LHCN-M2 (cell line): ENCODE measurements at places on chromosomes 5 and 9. TPM values are rescaled to one million over a fixed set of nuclear protein-coding genes. Genes with fewer than 3 reads are reported as not detected.

The DNM1 gene
- total RNA-seq: 0.17 TPM in 1 of 2 replicates, not detected in the other

The OR2V2 gene
- total RNA-seq: not detected in 2 replicates

GRCh38 chr9:126672634-126673284 lies 59.0 kb downstream of the LMX1B start:
- no peak for DNase-seq

The PCDHGA8 gene
- total RNA-seq: 0.26 and 0.75 TPM in 2 replicates

DNA sequence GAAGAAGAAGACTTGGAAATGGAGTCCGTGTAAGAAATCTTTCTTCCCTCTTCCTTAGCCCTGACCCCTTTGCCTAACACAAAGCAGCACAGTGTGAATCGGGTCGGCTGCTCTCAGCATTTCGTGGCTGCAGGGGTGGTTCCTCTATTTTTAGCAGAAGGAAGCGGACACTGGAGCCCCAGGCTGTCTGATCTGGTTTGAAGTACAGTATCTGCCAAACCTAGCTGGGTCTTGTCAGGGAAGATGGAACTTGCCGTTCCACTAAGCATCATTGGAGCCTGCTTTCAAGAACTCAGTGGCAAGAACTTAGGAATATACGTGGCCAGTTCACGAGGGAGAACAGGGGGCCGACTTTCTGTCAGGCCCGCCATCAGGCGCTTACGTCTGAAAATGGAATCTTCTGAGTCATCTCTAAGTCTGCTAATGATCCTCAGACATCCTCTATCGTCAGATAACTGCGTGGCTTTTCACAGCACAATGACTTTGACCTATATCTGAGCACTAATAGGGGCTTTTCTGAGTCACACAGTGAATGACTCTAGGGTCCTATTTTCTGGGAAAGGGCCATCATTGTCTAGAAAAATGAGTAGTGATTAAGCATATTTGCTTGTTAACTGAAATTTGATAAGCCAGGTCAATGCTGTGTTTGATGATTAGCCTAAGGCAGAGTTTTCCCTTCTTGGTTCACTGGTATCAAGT lies 43.3 kb upstream of the NCS1 start:
- DNase-seq: no peak

GRCh38 chr5:6355294-6355693 lies 23.1 kb downstream of the MED10 start:
- no peak for DNase-seq

- peak; percentile 41 for DNase-seq
Observed at GRCh38 chr9:97983589-97984187, 547 bp downstream of the ANP32B start.

- no peak for DNase-seq
Observed at GRCh38 chr5:168772316-168772961, 193.3 kb upstream of the PANK3 start.
